ENCODE measurements at places on chromosomes 16 and 17. TPM values are rescaled to one million over a fixed set of nuclear protein-coding genes. Genes with fewer than 3 reads are reported as not detected.

DNA sequence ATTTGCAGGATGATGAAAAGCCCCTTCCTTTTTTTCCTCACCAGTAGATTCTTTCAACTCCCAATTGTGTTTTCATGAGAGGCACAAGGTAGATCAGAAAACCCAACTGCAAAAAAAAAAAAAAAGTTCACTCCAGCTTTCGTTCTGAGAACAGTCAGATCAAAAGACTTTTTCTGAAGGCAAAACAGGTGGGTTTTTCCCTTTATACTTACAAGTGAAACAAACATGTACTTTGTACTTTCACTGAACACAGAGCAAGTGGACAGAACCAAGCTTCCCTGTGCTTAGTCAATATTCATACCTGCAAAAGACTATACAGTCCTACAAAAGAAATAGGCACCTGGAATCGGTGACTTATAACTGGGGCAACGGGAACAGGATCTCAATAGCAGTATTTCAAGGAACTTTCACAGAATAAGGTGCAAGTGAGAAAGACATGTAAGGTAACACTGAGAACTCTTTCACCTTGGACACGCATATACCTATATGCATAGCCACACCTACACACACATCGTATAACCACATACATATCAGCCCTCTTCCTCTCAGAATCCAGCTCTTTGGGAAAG is 54.1 kb downstream of the TOX3 start:
- no peak overlapping the region for H3K4me3 ChIP-seq
- H3K27me3 ChIP-seq: peaks cover 3% of the 10 kb centered on the region
- DNase-seq: no peak
- H3K36me3 ChIP-seq: no peaks in the 10 kb centered on the region
- H3K4me1 ChIP-seq: peaks cover 36% of the 10 kb centered on the region

- H3K4me1 ChIP-seq: no peaks in the 10 kb centered on the region
- no peak overlapping the region for H3K4me3 ChIP-seq
- no peaks in the 10 kb centered on the region for H3K36me3 ChIP-seq
- H3K27ac ChIP-seq: no peak overlapping the region
- no peak for DNase-seq
These were observed 16.5 kb downstream of the ASPSCR1 start for GRCh38 chr17:81993729-81994592.

DNA sequence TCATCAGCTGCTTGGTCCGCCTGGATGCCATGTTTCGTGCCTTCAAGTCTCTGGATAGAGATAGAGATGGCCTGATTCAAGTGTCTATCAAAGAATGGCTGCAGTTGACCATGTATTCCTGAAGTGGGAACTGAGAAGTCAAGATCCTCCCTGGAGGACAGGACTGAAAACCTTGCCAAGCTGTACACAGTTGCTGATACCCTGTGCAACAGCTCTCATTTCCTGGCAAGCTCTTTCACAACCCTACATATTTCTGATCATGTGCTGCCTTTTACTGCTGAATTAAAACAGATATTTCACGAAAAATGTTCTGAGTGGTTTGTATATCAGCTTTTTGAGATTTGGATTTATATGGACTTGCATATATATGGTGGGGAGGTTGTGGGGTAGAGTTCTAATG is 898 bp downstream of the CAPNS2 start:
- no peaks in the 10 kb centered on the region for H3K4me1 ChIP-seq
- no peaks in the 10 kb centered on the region for H3K36me3 ChIP-seq
- H3K4me3 ChIP-seq: no peak overlapping the region
- no peak for DNase-seq
- H3K27ac ChIP-seq: no peak overlapping the region
- no peaks in the 10 kb centered on the region for H3K27me3 ChIP-seq

- H3K4me1 ChIP-seq: peaks cover 28% of the 10 kb centered on the region
- H3K36me3 ChIP-seq: peaks cover 12% of the 10 kb centered on the region
- H3K27ac ChIP-seq: no peak overlapping the region
- H3K27me3 ChIP-seq: no peaks in the 10 kb centered on the region
- H3K4me3 ChIP-seq: no peak overlapping the region
These were observed 7.6 kb downstream of the RNF166 start for GRCh38 chr16:88698646-88699045.

GRCh38 chr17:64081802-64082799 is 47.8 kb downstream of the ERN1 start:
- no peaks in the 10 kb centered on the region for H3K36me3 ChIP-seq
- no peak overlapping the region for H3K4me3 ChIP-seq
- no peaks in the 10 kb centered on the region for H3K27me3 ChIP-seq
- H3K4me1 ChIP-seq: peaks cover 13% of the 10 kb centered on the region

GRCh38 chr16:30031477-30031918 is 427 bp upstream of the TLCD3B start:
- no peak for DNase-seq
- H3K27me3 ChIP-seq: no peaks in the 10 kb centered on the region
- H3K4me3 ChIP-seq: peak overlapping the region; percentile 39
- H3K4me1 ChIP-seq: no peaks in the 10 kb centered on the region
- H3K36me3 ChIP-seq: no peaks in the 10 kb centered on the region

- H3K27me3 ChIP-seq: no peaks in the 10 kb centered on the region
- H3K4me1 ChIP-seq: no peaks in the 10 kb centered on the region
- no peaks in the 10 kb centered on the region for H3K36me3 ChIP-seq
- H3K27ac ChIP-seq: no peak overlapping the region
- no peak overlapping the region for H3K4me3 ChIP-seq
These were observed 190.1 kb upstream of the HS3ST4 start for GRCh38 chr16:25501530-25502255.

DNA sequence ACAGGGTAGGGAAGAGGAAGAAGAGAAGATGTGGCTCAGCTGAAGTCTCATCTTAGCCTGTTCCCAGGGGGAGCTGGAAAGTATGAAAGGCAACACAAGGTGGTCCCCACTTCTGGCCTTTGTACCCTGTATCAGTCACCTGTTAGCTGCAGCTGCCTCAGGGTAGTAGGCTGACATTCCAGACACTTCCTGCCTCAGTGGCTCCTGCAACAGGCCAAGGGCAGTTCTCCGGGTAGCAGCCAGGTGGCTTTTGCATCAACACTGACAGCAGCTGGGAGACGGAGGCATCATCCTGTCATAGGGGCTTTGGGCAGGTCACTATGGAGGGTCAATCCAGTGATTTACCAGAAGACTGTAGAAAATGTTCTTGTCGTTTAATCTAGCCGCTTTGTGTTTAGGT is 124.0 kb downstream of the RGS9 start:
- no peak overlapping the region for H3K4me3 ChIP-seq
- no peaks in the 10 kb centered on the region for H3K27me3 ChIP-seq
- H3K4me1 ChIP-seq: peaks cover 15% of the 10 kb centered on the region

DNA sequence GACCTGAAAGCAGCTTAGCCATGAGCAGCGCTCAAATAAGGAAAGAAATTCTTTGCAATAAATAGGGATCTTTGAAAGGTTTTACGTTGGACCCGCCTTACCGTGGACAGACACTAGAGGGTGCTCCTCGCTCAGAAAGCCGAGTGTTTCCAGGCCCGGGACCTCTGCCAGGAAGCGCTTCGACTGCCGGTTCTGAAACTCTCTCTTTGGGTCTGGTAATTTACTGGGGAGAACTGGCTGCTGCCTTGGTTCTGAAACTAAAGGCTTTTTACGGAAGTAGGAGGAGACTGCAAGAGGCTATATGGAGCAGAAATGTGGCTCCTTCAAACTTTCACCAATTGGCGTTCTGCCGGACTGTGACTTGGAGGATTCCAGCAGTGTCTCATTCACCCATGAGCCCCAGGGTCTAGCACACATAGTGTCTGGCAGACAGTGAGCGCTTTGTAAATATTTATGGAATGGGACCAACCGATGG is 45.6 kb upstream of the HOXB9 start:
- DNase-seq: peak; percentile 90
- H3K27ac ChIP-seq: peak overlapping the region; percentile 52
- H3K4me3 ChIP-seq: peak overlapping the region; percentile 42

- H3K27me3 ChIP-seq: peaks cover 31% of the 10 kb centered on the region
- no peaks in the 10 kb centered on the region for H3K4me1 ChIP-seq
- no peak for DNase-seq
- no peak overlapping the region for H3K4me3 ChIP-seq
- H3K36me3 ChIP-seq: no peaks in the 10 kb centered on the region
These were observed 4.4 kb upstream of the CYLD start for GRCh38 chr16:50737420-50737959.

- no peaks in the 10 kb centered on the region for H3K27me3 ChIP-seq
- H3K4me1 ChIP-seq: peaks cover 10% of the 10 kb centered on the region
- no peak overlapping the region for H3K27ac ChIP-seq
- H3K4me3 ChIP-seq: no peak overlapping the region
- no peaks in the 10 kb centered on the region for H3K36me3 ChIP-seq
These were observed 24.5 kb upstream of the DNAH17 start for GRCh38 chr17:78601577-78602190.

DNA sequence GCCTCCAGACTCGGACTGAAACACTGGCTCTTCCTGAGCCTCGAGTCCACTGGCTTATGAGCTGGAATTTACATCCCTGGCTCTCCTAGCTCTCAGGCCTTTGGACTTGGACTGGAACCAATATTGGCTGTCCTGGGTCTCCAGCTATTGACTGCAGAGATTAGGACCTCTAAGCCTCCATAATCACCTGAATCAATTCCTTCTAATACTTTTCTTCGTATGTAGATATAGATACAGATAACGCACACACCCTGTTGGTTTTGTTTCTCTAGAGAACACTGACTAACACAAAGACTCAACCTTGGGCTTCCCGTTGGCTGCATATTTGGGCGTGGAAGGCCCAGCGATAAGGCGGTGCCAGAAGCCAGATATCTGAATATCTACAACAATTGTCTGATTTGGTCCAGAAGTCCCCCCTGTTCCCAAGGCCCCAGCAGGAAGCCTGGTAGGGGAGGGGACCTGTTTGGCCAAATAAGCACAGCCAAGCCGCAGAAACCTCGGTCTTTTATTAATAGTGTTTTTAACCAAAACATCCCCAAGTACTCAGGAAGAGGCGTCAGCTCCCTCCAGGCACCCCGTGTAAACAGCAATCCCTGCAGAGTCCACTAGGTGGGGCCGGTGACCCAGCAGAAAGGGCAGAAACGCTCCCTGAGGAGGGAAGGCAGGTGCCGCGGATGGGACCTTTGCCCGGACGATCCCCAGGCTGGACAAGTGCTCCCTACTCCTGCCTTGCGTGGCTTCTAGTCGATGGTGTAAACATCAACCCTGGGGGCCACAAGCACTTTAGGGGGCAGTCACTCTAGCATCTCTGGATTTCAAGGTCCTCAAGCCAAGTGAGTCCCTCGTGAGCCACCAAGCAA is 57.0 kb downstream of the ABR start:
- H3K4me1 ChIP-seq: peaks cover 3% of the 10 kb centered on the region
- DNase-seq: peak; percentile 72
- H3K27ac ChIP-seq: no peak overlapping the region
- no peaks in the 10 kb centered on the region for H3K27me3 ChIP-seq
- H3K36me3 ChIP-seq: no peaks in the 10 kb centered on the region

- peaks cover 29% of the 10 kb centered on the region for H3K4me1 ChIP-seq
- no peak overlapping the region for H3K27ac ChIP-seq
- H3K4me3 ChIP-seq: no peak overlapping the region
- H3K36me3 ChIP-seq: peaks cover 52% of the 10 kb centered on the region
- no peak for DNase-seq
- no peaks in the 10 kb centered on the region for H3K27me3 ChIP-seq
These were observed 17.8 kb downstream of the MPHOSPH6 start for GRCh38 chr16:82152196-82152595.

GRCh38 chr17:69779378-69780214 is 295.4 kb upstream of the KCNJ16 start:
- H3K4me1 ChIP-seq: no peaks in the 10 kb centered on the region
- H3K36me3 ChIP-seq: no peaks in the 10 kb centered on the region
- no peak overlapping the region for H3K27ac ChIP-seq
- H3K4me3 ChIP-seq: no peak overlapping the region
- no peak for DNase-seq
- peaks cover 20% of the 10 kb centered on the region for H3K27me3 ChIP-seq

- DNase-seq: peak; percentile 51
- H3K4me3 ChIP-seq: no peak overlapping the region
- no peaks in the 10 kb centered on the region for H3K4me1 ChIP-seq
- no peaks in the 10 kb centered on the region for H3K27me3 ChIP-seq
These were observed 1.5 kb upstream of the CARD14 start for GRCh38 chr17:80168371-80168770.

DNA sequence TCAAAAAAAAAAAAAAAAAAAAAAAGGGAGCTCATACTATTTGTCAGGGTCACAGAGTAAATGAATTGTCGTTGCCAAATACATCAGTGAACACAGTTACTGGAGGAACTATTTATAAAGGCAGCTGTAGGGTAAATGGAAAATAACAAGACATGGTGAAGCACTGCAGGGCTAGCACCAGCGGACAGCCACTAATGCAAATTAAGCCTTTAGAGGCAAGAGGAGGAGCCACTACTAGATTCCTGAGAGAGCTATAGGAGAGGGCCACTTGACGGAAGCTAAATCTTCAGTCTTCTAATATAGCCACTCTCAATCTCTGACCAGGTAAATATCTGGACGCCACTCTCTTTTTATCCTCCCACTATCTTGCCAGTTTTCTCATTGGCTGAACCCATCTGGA is 801.2 kb upstream of the GOT2 start:
- no peaks in the 10 kb centered on the region for H3K4me1 ChIP-seq
- no peak overlapping the region for H3K4me3 ChIP-seq
- no peaks in the 10 kb centered on the region for H3K36me3 ChIP-seq
- H3K27me3 ChIP-seq: no peaks in the 10 kb centered on the region

DNA sequence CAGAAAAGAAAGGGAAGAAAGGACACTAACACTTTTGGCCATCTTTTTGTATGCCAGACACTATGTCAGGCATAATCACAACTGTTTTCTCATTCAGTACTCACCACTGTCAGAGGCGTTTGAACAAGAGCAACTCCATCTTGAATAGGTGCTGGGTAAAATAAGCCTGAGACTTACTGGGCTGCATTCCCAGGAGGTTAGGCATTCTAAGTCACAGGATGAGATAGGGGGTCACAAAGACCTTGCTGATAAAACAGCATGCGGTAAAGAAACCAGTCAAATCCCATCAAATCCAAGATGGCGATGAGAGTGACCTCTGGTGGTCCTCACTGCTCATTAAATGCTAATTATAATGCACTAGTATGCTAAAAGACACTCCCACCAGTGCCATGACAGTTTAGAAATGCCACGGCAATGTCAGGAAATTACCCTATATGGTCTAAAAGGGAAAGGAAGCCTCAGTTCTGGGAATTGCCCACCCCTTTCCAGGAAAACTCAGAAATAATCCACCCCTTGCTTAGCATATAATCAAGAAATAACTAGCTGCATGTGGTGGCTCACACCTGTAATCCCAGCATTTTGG is 14.9 kb upstream of the LYRM9 start:
- no peaks in the 10 kb centered on the region for H3K36me3 ChIP-seq
- no peaks in the 10 kb centered on the region for H3K4me1 ChIP-seq
- no peak overlapping the region for H3K4me3 ChIP-seq
- H3K27me3 ChIP-seq: no peaks in the 10 kb centered on the region
- no peak for DNase-seq

GRCh38 chr17:76124582-76125390 is 16.3 kb downstream of the FOXJ1 start:
- H3K36me3 ChIP-seq: no peaks in the 10 kb centered on the region
- H3K4me3 ChIP-seq: no peak overlapping the region
- no peaks in the 10 kb centered on the region for H3K4me1 ChIP-seq
- DNase-seq: peak; percentile 56
- H3K27me3 ChIP-seq: no peaks in the 10 kb centered on the region

Gene AARS1
- total RNA-seq: 270 TPM

Gene SHCBP1
- total RNA-seq: 46.5 TPM

Gene GP1BA
- total RNA-seq: not detected

Gene ATP2A1
- 3.0 TPM for total RNA-seq

Gene DNAAF8
- total RNA-seq: 0.72 TPM

Gene UTS2R
- 0.52 TPM for total RNA-seq

Gene SMPD3
- total RNA-seq: 0.70 TPM
